SK-N-DZ (cell line): ENCODE measurements at places on chromosomes 6 and 20.

GRCh38 chr6:108630050-108630714, 69.5 kb downstream of the FOXO3 start:
- DNase-seq = no peak

- DNase-seq = no peak
These were observed 10.7 kb downstream of the MDFI start for GRCh38 chr6:41648921-41649320.

- DNase-seq = no peak
These were observed 26.3 kb downstream of the CDH26 start for GRCh38 chr20:59984541-59984940.

DNA sequence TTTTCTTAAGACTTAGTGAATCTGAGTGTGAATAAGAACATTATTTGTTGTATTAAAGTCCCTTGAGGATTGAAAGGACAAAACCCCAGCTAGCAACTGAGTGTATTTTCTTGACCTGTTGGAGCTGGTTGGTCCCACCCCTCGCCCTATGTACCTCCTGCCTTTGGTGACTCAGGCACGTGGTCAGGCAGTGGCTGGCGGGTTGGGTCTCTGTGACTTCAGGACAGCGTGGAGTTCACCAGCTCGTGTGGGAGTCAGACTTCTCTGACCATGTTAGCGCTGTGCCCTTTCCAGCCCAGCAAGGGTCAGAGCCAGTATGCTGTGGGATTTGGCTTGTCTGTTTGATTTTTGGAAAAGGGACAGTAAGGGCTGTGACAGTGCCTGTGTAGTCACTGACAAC, 93.7 kb downstream of the SSR1 start:
- DNase-seq = no peak

GRCh38 chr6:157669747-157670216, 153.3 kb upstream of the SNX9 start:
- DNase-seq = peak; percentile 30

- no peak for DNase-seq
These were observed 53.4 kb upstream of the GCM1 start for GRCh38 chr6:53202052-53202451.

- no peak for DNase-seq
These were observed 281.2 kb upstream of the JAG1 start for GRCh38 chr20:10954908-10955580.

GRCh38 chr6:138677538-138677937, 96.0 kb upstream of the CCDC28A start:
- no peak for DNase-seq

DNA sequence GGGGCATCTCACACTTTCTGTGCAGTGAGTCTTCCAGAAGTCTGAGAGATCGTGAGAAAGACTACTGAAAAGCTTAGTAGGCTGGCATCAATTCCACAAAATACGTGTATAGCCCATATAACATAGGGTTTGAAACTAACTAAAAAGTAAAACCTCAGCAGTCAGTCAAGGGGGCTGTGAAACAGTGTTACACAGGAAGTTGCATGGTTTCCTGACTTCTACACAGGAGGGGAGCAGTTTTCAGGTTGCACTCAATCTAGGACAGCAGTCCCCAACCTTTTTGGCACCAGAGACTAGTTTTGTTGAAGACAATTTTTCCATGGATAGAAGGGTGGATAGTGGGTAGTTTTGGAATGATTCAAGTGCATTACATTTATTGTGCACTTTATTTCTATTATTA, 4.7 kb upstream of the LY86 start:
- no peak for DNase-seq

DNA sequence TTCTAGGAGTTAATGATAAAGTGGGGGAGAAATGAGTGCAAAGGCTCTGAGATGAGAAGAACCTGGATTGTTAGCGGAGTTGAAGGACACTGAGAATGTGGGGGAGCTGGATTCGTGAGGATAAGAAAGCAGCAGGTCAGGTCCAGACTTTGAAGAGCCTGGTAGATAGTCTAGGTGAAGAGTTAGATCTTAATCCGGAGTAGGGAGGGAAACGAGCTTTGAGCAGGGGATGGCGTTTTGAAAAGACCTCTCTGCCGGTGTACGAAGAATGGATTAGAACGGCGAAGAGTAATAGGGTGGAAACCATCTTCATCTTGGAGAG, 487 bp upstream of the PHF20 start:
- DNase-seq = no peak

DNA sequence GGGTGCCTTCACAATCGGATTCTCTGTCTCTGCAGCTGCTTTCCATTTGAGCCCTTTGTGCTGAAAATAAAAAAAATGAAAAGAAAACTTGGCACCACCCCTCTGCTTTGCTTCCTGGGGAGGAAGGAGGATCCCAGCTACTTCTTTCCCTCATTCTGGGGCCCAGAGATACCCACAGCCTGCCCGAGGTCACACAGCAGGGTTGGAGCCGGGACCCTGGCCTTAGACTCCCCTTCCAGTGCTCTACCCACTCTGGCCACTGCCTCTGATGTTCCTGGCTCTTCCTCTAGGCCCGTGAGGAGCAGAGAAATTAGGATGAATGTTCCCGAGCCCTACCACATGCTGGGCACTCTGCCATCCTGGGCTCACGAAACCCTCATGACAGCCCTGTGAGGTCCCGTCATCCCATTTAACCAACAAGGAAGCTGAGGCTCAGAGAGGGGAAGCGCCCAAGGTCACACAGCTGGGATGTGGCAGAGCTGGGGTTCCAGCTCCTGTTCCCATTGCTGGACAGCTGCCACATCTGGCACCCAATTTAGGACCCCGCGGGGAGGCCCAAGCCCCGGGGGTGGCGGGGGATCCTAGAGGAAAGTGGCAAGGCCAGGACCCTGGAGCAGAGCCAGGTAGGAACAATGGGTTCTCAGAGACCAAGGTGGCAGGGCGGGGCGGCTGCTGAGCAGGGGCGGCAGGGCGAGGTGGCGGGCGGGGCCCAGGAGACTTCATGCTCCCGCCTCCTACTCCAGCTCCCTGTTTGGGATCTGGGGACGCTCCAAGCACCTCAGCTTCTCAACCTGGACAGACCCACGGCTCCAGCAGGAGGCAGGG, 76.6 kb downstream of the CEBPB start:
- no peak for DNase-seq

GRCh38 chr20:4434681-4435080, 287.0 kb upstream of the PRND start:
- no peak for DNase-seq

DNA sequence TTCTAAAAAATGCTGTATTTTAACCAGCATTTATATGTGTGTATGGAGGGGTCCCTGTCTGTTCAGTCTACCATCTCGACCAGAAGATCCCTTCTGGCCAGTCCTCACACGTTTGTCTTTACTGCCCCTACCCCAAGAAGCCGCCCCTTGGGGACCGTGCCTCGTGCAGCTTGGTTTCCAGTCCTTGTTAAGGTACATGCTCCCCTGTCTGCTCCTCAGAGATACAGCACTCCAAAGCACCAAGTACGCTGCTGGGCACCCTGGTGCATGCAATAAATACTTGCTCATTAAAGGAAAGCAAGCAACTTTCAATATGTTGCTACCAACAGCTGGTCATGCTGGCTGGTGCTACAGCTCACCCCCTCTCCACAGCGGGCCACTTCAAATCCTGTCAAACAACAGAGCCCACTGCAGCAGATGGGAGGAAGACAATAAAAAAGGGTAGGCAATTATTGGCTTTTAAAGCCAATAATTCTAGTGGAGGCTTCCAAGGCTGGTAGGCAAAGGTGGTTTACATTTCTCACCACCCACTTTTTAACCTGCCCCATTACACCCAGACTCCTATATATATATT, 61.6 kb downstream of the PSMG4 start:
- DNase-seq = no peak

GRCh38 chr6:43738267-43738676, 31.7 kb upstream of the VEGFA start:
- DNase-seq = no peak

- DNase-seq = no peak
These were observed 116.2 kb downstream of the ZFP64 start for GRCh38 chr20:52075400-52075799.

- peak; percentile 70 for DNase-seq
These were observed at the start of gene EZR for GRCh38 chr6:158819213-158819976. Gene EZR (minus strand): TSS chr6:158819368. CDS start chr6:158818093, 1,275 bp downstream.

DNA sequence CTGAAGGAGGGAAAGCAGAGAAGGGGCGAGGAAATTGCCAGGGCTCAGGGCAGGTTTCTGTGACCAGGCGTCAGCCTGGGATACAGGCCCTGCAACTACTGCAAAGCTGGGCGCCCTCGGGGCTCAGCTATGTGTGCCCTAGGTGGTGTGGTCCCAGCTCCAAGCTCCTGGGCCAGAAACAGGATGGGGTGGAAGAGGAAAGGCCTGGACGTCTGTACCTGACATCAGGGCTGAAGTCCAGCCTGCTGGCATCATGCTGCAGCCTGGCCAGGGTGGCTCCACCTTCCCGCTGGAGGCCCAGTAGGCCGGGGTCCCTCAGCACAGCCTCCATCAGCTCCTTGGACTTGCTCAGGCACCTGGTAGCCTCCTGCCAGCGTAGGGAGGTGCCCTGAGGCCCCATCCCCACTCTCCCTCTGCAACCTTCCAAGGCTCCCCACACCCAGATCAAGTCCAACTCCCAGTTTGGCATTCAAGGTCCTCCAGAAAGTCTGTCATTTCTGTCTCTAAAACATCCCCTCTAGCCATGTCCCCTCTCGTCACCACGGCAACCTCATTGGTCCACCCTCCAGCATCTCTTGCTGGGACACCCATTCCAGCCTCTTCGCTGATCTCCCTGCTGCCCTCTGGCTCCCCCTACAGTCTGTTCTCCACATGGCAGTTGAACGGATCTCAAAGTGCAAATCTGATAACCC, 38.2 kb downstream of the KIAA1755 start:
- DNase-seq = peak; percentile 79

- DNase-seq = no peak
These were observed 106.5 kb downstream of the LRFN2 start for GRCh38 chr6:40480678-40481077.

- DNase-seq = peak; percentile 34
These were observed 60.6 kb upstream of the FAM184A start for GRCh38 chr6:119138906-119139541.

DNA sequence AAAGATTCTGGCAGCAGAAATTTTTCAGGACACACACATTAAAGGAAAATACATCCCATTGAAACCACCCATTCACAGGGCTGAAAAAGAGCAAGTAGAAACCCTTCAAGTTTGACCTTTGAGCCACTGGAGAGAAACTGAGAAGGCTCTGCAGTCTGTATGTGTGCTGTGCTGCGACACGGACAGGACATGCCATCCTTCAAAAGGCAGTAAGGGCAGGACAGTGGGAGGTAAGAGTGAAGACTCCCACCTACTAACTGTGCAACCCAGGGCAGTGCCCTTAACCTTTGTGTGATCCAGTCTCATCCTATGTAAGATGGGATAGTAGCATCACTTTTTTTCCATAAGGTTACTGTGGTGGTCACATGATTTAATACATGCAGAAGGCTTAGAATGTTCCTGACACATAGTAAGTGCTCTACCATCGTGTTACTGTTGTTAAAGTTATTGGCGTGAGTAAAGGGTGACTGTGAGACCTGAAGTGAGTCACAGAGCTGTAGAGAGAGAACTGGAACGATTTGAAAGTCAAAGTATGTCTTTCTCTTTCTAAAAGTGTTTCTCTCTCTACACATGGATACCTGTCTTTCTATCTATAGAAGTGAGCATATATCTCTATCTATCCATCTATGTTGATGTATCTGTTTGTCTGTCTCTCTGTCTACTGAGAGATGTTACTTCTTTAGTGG, 153.7 kb upstream of the OLIG3 start:
- DNase-seq = no peak

- no peak for DNase-seq
These were observed 1.8 kb downstream of the GABRR1 start for GRCh38 chr6:89215391-89215790.

GRCh38 chr6:158571826-158572652, 12.1 kb downstream of the TMEM181 start:
- no peak for DNase-seq

- DNase-seq = no peak
These were observed 11.3 kb upstream of the TMEM181 start for GRCh38 chr6:158548418-158549161.

GRCh38 chr6:16163066-16163465, 34.2 kb downstream of the MYLIP start:
- DNase-seq = no peak

- DNase-seq = no peak
These were observed 6.0 kb upstream of the OVOL2 start for GRCh38 chr20:18063676-18064075.

GRCh38 chr20:17904027-17904426, 64.6 kb downstream of the SNX5 start:
- no peak for DNase-seq

DNA sequence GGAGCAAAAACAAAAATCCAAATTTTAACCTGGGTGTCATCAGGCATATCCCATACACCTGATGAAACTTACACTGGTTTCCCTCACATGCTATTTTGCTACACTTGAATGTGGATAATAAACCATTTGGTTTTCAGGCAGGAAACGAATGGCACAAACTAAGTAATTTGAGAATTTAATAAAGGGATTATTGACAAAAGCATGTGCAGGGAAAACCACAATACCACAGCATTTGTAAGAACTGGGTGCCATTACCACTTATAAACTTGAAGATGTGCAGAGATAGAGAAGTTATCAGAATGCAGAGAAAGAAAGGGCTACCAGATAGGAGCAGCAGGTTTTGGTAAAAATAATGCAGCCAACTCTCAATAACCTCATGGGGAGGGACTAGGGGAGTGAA, 151.2 kb downstream of the RFX6 start:
- no peak for DNase-seq

DNA sequence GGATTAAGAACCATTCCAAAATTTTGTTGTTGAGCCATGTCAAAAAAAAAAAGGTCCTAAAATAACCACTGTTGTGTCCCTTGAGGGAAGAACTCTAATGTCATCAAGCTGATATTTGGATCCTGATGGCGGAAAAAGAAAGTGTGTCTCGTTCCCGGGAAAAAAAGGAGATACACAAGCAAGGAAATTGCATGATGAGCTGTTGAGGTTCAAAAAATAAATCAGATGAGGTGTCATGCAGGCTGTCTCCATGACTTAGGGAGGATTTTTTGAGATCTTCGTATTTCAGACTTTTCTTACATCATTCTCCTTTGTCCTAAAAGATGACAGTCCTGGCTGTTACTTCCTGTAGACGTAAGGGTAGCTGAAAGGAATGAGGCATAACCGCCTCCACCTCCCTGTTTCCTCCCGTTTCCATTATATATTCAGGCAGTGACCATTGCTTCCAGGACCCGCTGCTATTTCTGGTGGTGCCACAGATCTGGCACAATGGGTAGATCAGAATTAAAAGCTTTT, 117.3 kb upstream of the TNFAIP3 start:
- no peak for DNase-seq
